ENCODE measurements at places on chromosomes 11 and 22.

DNA sequence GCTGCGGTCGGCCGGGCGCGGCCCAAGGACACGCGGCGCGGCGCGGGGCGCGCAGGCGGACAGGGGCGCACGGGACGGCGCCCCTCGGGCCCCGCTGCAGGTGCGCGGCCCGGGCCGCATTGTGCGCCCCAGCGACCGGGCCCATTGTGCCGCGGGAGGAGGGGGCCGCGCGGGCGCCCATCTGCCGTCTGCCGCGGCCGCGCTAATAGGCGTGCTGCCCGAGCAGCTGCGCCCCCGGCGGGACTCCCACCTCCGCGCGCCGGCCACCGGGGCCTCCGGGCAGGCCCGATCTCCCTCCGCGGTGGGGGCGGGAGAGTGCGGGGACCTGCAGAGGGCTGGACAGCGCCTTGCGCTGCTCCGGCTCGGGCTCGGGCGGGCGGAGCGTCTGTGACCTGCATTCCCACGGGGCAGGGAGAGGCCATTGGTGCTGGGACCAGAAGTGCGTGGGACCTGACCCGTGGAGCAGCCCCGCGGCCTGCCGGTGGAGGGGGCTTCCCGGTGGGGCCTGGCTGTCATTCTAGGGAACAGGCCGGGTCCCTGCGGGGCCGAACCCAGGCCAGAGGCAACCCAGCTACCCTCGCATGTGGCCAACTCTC lies 933 bp downstream of the BRSK2 start:
- no peak for DNase-seq

DNA sequence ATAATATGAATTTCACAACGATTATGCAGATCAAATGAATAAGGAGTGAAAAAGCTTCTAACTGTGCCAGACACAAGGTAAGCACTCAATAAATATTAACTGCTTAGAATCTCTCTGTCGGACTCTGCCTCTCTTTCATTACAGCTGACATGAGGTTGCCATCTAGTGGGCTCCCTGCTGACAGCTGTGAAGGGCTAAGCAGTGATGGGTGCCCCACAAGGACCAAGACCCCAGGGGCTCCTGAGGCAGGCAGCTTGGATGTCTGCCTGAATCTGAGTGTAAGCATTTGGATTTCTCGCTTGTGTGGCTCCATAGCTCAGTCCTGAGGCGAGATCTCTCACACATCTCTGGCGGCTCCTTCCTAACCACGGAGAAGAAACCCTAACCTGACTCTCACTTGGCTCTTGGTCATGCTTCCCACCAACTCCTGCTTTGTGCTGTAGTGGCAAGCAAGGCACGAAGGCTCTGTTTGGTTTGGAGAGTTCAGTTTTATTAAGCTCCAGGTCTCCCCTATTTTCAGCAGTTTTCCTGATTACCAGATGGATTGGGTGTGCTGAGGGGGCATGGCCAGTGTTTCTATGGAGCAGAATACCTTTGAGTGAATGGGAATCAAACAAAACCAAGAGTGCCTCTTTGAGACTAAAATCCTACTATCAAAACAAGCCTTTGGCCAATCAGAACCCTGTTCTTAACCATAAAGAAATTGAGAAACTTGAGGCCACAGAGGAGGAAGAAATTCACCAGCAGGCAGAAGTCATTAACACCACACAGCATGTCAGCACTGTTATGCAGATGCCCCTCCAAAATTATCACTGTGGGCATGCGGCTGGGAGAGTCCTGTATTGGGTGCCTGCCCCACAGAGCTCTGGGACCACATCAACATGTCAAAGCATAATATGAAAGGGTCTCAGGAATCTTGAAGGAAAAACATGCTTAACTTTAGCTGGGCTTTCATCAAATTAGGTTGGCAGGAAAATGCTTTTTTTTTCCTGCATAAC lies 152.8 kb upstream of the NTM start:
- DNase-seq, result no peak

- no peak for DNase-seq
Measured at GRCh38 chr11:124950601-124951330, 3.2 kb upstream of the CCDC15 start.

- no peak for DNase-seq
Measured at GRCh38 chr11:123122852-123123251, 60.9 kb upstream of the HSPA8 start.

DNA sequence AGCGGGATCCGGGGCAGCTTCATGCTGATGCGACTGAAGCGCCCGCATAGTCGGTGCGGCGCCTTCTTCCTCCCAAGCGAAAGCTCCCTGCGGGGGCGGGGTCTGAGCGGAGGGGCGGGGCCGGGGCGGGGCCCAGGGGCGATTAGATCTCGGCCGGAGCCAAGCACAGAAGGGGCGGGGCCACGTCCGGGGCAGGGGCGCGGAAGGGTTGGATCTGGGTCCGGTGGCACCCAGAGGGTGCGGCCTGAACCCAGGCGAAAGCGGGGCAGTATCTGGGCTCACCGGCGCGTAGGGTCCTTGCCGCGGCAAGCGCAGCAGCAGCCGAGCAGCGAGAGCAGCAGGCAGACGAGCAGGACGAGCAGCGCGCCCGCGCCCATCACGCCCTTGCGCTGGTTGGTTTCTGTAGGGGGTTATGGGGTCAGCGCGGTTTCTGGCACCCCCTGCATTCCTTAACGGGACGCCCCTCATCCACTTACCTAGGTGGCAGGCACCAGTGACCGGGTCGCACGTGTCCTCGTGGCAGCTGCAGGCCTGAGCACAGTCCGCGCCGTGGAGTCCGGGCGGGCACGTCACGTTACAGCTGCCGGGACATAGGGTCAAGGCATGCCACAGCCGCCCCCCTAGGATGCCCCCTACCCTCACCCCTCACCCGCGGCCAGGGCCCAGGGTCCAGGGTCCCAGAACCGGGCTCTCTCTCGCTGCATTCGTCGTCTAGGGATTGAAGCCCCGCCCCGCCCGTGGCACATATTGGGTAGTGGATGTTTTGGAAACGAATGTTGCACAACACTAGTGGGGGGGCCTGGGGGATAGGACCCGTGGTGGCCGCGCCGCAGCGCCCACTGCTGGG lies 8.1 kb downstream of the SCARF2 start:
- DNase-seq, result peak; percentile 51

DNA sequence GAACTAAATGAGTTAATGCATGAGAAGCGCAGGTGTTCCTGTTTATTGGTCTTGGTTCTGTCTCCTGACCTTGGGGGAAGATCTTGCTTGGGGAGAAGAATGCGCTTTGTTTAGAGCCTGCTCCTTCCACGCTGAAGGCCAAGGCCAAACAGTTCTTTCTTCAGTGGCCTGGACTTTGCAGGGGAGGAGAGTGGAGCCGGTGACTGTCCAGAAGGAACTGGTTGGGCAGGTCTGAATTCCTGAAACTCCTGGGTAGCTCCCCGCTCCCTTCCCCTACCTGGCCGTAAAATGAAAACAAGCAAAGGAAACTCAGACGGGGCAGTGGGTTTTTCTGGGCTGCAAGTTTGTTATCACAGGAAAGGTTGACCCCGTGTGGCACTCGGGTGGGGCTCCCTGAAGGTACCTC lies 3.6 kb downstream of the ARHGAP8 start:
- DNase-seq, result no peak

- DNase-seq, result no peak
Measured at GRCh38 chr11:119320240-119320775, 3.4 kb upstream of the MCAM start.

GRCh38 chr11:88297863-88298262 lies 39.7 kb downstream of the CTSC start:
- DNase-seq, result no peak

- DNase-seq, result peak; percentile 38
Measured at GRCh38 chr22:37484480-37485394, 1.4 kb downstream of the MFNG start.

DNA sequence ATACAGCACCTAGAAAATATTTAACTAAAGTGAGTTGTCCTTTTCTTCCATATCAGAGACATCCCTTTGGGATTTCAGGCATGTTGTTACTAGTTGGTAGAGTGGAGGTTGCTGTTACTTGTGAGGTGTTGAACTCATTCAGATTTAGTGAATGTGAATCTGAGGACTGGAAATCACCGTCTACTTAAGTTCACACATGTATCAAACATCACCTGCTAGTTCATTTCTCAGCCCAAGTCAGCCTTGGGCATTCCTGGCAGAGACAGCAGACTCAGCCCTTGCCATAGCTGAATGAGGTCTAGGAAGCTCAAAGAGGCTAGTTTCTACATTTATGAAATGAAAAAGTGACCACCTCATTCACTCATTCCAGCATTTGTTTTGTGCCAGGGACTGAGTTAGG lies 9.7 kb downstream of the KDELR3 start:
- DNase-seq, result no peak

DNA sequence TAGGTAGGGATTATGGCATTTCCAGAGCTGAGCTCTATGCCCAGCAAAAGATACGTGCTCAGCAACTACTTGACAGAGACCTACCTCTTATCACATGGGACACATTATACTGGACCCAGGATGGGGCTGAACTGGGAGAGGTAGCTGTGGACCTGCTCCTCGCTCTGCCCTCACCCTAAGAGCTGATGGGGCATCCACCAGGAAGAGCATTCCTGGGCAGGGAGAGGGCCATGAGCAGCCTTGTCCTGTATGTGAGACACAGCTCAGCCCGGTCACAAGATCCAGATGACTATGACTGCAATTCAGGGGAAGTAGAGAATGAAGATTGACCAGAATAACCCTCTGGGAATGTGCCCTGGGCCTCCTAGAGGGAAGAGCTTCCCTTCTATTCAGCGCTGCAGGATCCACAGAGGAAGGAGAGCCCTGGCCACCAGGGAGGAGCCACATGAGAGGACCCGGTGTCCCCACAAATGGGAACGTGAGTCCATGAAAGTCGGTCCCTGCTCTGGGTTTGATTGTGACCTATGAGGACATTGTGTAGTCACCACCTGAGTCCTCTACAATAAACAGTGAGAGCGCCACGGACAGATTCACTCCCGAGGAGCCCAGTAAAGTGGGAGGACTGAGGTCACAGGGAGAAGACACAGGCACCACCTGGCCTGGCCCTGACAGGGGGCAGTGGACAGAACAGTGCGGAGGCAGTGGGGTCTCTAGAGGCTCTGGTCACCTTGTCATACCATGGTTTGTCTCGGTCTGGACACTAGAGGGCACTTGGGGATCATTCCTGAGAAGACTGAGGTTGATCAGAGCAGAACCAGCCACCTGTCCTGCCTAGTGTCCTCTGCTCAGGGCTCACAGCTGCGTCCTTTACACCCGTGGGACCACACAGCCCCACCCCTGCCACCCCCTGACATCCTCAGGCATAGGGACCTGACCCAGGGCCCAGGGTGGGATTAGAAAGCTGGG lies 99.5 kb downstream of the ZNF280B start:
- no peak for DNase-seq

Data from stimulated activated CD8-positive, alpha-beta memory T cell treated with anti-CD3 and anti-CD28 coated beads, Interleukin-4, amount 100 ng/mL, for 4 hours (primary cell).